Purkinje cell (primary cell): ENCODE measurements at places on chromosomes 13 and 19. TPM values are rescaled to one million over a fixed set of nuclear protein-coding genes. Genes with fewer than 3 reads are reported as not detected.

The OR10H1 gene
- polyA plus RNA-seq, result not detected in 2 replicates

The FSTL3 gene
- 1.2 TPM in 1 of 2 replicates, not detected in the other for polyA plus RNA-seq

The FGF14 gene
- polyA plus RNA-seq, result 50.7 and 84.0 TPM in 2 replicates

The PRODH2 gene
- polyA plus RNA-seq, result not detected in 2 replicates

The TEX29 gene
- 4.9 TPM in 1 of 2 replicates, not detected in the other for polyA plus RNA-seq

The MISP3 gene
- 3.4 and 6.2 TPM in 2 replicates for polyA plus RNA-seq

The CYP2F1 gene
- polyA plus RNA-seq, result not detected in 2 replicates

The FRY gene
- 59.7 and 67.9 TPM in 2 replicates for polyA plus RNA-seq

The TYK2 gene
- 8.2 and 13.2 TPM in 2 replicates for polyA plus RNA-seq
